HS-5 (cell line): ENCODE measurements at places on chromosomes 1 and 21.

GRCh38 chr1:54362881-54363340, 43.3 kb downstream of the SSBP3 start:
- no peak for DNase-seq

DNA sequence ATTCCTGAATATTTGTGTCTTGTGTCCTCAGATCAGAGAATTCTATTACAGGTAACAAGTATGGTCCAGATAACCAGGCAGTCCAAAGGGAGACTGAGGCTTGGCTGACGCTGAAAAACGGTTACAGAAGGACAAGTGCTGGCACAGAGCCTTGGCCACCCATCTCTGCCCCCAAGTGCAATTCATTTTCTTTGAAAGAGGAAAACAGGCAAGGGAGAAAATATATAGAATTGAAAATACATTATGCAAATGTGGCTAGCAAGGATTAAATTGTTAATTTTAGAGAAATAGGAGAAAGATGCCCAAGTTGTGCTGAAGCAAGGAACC, 1.2 kb downstream of the SORT1 start:
- no peak for DNase-seq

DNA sequence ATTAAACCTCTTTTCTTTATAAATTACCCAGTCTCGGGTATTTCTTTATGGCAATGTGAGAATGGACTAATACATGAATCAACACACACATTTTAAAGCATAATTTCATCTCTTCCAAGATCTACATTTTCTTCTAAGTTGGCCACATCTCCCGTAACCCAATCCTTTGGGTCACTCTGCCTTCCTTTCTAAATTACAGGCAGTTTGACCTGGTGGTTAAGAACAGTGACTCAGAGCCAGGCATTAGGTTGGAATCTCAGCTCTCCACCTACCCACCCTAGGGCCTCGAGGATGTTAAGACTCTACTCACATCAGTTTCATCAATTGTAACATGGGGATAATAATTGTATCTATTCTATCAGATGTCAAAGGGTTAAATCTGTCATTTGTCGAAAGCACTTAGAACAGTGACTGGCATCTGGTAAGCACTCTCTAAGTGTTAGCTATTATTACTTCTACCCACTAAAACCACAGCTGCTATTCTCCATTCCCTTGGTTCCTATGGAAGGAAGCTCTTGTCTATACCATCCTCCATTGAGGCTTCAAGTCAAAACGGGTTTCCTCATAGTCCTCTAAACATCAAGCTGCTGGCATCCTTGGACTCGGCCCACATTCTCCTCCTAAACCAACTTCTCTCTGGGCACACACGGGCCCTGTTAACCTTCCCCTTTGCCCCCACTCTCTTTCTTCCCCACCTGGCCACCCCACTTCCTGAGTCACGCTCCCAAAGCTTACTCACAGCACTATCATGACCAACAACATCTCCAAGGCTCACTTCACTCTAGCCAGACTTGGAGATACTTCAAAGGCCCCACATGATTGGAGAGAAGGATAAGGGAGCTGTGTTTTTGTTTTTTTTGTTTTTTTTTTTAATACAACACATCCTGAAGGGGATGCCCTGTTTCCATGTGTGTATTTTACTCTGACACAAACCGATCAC, 116.9 kb downstream of the TGFBR3 start:
- peak; percentile 40 for DNase-seq

DNA sequence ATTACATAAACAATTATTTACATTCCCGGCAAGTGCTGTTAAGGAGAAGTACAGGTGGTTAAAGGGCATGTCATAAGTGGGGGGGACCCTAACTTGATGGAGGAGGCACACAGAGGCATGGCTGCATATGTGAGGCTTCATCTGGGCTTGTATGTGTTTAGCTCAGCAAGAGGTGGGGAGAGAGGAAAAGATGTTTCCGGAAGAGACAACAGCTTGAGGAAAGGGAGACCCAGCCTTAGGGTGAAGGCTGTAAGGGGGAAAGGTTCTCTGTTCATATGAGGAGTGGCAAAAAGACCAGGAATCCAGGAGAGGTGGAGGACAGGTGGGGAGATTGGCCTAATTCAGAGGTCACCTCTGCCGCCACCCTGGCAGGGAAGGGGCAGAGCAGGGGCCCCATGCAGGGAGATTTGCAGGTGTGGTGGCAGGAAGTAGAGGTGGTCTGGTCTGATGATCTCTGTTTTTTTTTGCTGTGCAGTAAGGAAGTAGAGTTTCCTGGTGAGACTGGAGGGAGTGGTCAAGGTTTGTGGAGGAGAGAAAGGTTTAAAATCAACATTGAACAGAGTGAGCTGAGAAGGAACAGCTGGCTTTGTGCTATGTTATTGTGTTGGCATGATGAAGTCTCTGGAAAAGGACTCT, 9.0 kb downstream of the TRAF5 start:
- no peak for DNase-seq

DNA sequence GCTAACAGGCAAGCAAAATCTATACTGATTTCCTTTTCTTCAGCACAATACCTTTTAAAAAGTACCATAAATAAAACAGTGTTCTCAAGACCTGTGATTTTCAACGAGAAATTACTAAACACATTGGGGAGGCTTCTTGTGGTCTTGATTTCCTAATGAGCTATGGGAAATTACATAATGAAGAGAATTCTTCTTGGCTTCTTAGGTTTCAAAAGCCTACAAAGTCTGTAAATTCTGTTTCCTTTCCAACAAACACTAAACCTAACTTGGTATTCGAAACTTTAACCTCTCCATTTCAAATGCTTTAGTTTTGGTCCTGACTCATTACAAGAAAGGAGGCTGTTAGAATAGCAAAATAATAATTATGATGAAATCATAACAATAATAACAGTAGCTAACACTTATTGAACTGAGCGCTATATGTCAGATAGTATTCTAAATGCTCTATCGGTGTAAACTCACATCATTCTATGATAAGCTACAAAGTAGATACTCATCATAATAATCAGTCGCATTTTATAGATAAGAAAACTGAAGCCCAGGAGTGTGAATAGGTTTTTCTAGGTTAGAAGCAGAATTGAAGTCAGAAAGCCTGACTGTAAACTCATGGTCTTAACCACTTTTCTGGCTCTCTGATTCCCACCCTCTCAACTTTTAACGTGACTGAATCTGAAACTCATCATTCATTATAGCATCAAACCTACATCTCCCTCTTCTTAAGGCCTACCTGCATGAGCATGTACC, 486.7 kb downstream of the SMYD3 start:
- DNase-seq, result no peak

DNA sequence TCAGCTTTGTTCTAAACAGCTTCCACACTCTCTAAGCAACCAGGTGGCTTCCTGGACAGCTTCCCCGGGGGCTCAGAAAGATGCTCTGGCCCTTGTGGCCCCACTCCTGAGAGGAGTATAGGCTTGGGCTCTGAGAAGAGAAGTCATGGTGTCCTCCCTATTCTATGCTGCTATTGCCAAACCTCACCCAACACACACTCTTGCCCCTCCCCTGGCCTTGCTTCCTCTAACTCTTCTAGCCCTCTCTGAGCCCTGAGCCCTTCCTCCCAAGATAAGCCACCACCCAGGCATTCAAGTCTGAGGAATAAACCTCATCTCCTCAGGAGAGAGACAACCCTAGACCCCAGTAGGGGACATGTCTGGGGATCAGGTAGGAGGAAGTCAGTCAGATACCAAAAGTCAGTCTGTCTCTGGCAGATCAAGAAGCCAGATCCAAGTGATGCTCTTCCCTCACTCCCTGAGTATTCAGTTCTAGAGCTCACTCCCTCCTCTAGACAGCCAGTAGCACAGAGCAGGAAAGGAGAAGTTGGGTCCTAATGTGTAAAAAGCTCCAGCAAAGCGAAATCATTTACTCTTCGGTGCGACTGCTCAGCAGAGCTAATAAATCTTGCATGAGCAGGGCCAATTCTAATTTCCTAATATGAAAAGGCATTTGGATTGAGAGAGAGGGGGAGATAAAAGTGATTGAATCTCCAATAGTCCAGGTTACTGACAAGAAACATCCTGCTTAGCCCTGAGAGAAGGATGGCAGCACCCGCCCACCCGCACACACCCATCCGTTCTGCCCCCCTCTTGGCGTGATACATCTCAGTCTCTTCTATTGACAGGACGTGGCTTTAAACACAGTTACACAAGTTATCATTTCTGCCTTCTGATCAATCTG, 50.5 kb downstream of the DMAP1 start:
- DNase-seq, result no peak

DNA sequence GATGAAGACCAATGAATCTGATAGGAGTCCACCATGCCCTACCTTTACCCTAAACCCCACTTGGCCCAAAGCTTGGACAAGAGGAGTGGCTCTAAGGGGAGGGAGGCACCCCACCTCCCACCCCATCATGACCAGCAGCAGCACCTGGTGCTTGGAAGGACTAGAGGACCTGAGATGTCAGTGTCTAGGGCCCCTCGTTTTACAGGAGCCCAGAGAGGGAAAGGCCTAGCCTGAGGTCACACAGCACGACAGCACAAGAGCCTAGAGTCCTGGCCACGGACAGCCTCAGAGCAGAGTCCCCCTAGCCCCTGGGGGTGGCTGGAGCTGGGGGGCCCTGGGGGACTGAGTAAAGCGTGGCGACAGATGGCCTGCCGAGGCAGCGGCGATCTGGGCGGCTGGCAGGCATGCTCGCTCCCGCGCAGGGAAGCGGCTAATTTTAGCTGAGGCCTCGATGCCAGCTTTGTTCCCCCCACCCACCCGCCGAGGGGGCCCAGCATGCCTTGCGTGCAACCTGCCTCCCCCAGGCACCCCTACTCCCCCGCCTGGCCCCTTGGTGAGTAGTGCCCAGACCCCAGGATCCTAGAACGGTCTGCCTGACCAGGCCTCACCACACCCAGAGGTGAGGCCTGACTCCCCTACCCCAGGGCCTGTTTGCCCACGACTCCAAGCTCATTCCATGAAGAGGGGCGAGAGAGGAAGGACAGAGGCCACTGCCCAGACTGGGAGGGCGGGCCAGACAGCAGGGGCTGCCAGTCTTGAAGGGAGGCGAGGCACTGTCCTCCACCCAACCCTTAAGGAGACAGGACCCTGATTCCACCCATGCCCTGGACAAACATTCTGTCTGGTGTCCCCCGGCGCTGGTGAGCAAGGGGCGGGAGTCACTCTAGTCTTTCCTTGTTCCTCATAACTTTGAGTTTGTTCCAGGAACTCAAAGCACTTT, 39.0 kb downstream of the AHDC1 start:
- DNase-seq, result no peak

DNA sequence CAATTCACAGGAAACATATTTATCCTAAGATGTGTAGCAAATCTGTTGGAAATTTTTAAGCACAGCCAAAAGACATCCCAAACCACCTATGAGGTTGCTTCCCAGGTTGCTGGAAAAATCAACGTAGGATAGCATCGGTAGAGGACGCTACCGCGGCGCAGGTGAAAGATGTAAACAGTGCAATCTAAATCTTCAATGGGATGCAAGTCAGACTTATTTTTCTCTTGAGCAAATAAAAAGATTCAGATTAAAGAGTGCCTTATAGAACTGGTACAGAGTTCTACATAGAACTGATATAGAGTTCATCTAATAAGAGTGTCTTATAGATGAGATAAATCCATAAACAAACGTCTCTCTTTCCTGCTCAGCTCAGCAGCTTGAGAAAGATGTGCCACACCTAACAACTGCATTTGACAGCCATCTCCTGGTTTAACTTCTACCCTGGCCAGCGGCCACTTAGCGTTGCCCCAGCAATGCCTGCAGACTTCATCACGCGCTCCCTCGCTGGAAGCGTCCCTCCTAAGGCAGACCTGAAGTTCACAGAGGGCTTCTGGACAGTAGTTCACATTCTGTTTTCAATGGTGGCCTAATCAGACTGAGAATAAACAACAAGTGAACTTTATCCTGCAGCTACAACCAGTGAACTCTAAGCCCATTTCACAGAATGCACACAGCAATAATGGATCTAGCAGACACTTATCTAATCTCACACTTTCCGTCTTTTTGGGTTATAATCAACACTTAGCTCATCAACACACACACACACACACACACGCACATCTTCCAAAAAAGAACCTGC, 164.5 kb downstream of the TOMM20 start:
- DNase-seq, result no peak

DNA sequence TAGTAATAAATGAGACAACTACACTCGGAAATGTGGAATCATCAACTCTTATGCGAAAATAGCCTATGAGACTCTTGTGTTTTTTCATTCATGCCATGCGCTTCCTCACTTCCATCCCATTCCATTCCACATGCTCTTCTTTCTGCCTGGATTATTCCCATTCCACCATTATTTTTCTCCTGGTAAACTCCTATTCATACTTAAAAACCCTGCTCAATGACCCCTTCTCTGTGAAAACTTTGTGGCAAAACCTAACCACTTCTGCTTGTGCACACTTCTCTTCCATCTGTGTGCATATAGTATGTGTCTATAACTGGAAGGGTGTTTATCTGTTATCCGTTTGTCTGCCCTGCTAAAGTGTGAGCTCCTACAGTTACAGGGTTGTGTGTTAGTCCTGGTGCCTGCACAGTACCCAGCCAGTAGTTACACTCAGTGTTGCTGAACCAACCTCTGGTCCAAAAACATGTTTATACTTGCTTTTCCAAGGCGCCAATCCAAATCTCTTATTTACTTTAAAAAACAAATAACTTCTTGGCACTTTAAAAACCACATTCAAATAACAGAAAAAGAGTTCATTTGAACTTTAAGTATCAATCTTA, 10.7 kb downstream of the EPHX1 start:
- no peak for DNase-seq

DNA sequence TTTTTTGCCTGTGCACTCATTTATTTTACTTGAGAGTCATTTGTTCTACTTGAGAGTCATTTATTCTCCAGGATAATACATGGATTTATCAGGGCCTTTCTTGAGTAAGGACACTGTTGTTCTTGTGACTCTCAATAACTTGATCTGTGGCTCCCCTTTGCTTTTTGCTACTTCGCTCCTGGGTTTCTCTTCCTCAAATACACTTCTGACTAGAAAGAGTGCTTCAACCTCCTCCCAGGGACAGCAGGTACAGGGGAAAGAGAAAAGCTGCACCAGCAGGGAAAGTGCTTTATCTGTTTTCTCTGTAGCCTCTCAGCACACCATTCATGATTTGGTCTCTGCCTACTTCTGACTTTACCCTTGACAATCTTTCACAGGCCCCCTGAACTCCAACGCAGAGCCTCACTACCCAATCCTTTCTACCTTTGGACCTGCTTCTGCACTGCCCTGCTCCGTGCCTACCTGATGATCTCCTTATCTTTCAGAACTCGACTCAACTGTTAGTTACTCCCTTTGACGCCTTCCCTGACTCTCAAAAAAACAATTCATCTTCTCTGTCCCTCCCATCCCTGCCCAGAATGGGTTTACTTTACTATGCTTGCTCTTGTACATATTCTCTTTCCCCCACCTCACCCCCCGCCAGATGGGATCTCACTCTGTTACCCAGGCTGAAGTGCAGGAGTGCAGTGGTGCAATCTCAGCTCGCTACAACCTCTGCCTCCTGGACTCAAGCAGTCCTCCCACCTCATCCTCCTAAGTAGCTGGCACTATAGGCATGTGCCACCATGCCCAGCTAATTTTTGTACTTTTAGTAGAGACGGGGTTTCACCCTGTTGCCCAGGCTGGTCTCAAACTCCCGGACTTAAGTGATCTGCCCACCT, 15.6 kb upstream of the PIGM start:
- DNase-seq, result no peak

- DNase-seq, result peak; percentile 19
Observed at GRCh38 chr1:207862241-207862787, 48.6 kb downstream of the CD34 start.
